ENCODE measurements at places on chromosomes 1 and 21. TPM values are rescaled to one million over a fixed set of nuclear protein-coding genes. Genes with fewer than 3 reads are reported as not detected.
A peak's percentile ranks its signal among the peaks of the same experiment; 100 is the strongest.

The ANGPTL3 gene
- polyA plus RNA-seq, result not detected

The SPATA1 gene
- polyA plus RNA-seq, result not detected

The PATJ gene
- polyA plus RNA-seq, result 6.9 TPM

The MAEL gene
- 0.56 TPM for polyA plus RNA-seq

The RIIAD1 gene
- 7.2 TPM for polyA plus RNA-seq

The SUMO3 gene
- 149 TPM for polyA plus RNA-seq

The IGSF9 gene
- polyA plus RNA-seq, result 43.9 TPM

The PADI2 gene
- polyA plus RNA-seq, result 110 TPM

The H6PD gene
- 6.4 TPM for polyA plus RNA-seq

DNA sequence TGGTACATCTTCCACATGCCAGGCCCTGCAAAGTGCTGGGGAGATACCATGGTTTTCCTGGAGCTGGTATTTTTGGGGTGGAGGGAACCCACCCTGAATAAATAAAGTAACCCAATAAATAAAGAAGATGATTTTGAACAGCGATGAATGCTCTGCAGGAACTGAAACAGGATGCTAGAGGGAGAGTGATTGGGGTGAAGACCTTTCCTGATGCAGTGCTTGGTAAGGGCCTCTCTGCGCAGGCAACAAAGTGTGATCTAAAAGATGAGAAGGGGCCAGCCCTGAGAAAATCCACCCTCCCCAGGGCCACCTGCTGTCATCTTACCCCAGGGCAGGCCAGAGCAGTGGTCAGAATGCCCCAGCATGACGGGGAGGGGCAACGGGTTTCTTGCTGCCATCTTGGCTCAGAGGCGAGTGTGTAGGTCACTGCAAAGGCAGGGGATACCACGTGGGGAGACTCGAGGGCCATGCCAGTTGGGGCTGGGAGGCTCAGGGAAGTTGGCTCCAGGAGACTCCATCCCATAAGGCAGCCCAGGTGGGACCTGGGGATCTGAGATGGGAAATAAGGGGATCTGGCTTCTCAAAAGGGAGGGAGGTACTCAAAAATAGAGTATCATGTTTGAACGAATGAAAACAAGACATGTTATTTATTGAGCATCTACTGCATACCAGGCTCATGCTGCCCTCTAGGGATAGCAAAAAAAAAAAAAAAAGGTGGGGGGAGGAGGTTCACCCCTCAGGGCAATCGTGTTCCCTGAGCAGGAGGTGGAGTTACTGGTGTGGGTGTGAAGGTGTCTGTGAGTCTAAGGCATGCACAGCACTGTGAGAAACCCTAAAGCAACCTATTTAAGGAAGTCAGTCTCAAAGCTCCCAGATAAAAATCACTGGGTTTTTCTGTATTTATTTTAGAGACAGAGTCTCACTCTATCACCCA, 2.8 kb downstream of the SRARP start:
- DNase-seq, result no peak

DNA sequence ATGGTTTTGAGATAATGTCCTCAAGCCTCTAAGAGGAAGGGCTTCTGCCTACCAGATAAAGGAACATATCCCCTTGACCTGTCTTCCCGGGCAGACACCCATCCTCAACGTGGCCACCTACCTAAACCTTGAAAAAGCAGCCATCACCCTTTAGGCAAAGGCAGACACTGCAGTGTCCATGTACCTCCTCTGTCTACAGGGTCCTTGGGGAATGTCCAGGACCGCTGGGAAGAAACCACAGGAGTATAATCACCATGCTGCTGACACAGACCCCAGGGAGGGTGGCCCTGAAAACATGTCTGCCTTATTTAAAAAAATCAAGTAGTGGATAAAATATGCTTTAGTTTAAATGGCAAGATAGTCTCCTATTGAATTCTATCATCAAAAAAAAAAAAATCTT, 16.6 kb downstream of the BCAR3 start:
- no peak for DNase-seq

GRCh38 chr1:239428120-239428710, 41.8 kb downstream of the CHRM3 start:
- DNase-seq, result no peak

DNA sequence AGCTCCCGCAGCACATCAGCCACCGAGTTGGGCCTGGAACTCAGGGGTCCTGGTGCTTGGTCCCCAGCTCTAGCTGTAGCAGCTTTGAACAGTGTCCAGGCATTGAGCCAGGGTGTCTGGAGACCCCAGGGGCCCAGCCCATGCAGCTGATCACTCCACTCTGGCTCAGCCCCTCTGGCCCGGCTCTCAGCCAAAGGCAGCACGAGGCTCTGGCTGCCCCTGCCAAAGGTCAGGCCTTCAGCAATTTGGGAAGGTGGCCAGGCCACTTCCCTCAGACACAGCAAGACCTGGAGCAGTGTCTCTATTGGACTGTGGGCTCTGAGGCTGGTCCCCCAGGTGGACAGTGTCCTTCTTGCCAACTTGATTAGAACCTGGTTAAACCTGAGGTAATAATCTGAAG, 34.4 kb upstream of the RNF19B start:
- no peak for DNase-seq

GRCh38 chr1:64000021-64000420, 203.4 kb upstream of the UBE2U start:
- no peak for DNase-seq

DNA sequence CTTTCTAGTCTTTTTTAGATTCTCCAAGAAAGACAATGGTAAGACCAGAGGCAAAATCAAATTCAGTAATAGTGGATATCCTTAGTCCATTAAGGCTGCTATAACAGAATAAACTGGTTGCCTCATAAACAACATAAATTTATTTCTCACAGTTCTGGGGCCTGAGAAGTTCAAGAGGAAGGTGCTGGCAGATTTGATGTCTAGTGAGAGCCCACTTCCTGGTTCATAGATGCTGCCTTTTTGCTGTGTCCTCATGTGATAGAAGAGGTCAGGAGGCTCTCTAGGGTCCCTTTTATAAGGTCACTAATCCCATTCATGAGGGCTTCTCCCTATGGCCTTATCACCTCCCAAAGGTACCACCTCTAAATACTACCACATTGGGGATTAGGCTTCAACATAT, 31.5 kb upstream of the BTG3 start:
- no peak for DNase-seq

GRCh38 chr1:243378669-243379068, 122.8 kb downstream of the SDCCAG8 start:
- DNase-seq, result peak; percentile 66

DNA sequence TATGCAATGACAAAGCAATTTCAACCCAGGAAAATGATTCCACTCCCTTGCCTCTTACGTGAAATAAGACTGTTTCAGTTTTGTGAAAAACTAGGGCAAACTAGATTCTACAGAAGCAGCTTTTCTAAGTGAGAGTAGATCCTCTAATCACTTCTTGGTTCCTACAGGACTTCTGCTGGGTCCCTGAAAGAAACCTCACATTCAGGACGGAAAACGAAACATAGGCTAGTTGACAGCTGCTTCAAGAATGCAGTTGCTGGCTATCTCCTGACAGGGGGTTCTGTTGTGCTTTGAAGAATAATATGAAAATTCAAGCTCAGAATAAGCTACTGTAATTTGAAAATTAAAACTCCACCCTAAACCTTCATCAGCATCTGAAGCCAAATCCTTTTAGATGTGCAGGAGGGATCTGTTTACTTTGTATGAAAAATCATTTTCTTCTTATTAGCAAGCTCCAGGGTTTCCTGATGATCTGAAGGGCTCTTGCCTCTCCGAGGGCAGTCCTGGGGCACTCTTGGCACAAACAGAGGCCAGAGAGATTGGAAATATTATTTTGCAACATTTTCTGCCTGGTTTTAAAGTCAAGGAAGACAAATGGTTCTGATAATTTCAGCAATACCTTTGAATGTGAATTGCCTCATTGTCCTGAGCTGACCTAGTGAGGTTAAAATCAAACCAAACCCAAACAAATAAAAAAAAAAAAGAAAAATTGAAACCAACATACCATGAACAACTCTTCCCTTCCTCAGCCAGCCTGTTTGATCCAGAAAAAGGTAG, 55.0 kb downstream of the NTMT2 start:
- no peak for DNase-seq

GRCh38 chr1:181779343-181779742, 282.2 kb downstream of the ZNF648 start:
- DNase-seq, result no peak

DNA sequence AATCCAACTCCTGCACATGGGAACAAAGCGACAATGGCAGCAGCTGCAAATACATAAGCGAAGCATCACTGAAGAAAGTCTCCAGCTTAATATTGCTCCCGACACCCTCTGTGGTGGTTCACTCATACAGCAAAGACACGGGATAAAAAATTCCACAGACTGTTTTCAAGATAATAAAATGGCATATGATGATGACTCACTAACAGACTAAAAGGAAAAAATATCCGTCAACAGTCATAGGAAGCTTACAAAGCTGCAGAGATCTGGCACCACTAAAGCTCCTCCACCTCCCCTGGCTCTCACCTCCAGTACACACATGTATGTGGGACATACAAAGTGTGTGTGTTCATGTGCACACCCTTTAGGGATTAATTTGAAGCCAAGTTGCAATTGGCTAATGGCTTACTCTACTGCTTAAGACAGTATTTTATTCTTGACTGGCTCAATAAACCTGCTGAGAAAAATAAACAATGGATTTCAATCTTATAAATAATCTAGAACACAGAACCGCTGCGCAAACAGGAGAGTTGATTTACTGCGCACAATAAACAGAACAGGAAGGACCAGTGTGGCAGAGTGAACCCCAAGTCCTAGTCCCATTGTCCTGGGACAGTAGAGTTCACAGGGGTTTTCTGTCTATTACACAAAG, 94.4 kb downstream of the SLC45A1 start:
- DNase-seq, result no peak

DNA sequence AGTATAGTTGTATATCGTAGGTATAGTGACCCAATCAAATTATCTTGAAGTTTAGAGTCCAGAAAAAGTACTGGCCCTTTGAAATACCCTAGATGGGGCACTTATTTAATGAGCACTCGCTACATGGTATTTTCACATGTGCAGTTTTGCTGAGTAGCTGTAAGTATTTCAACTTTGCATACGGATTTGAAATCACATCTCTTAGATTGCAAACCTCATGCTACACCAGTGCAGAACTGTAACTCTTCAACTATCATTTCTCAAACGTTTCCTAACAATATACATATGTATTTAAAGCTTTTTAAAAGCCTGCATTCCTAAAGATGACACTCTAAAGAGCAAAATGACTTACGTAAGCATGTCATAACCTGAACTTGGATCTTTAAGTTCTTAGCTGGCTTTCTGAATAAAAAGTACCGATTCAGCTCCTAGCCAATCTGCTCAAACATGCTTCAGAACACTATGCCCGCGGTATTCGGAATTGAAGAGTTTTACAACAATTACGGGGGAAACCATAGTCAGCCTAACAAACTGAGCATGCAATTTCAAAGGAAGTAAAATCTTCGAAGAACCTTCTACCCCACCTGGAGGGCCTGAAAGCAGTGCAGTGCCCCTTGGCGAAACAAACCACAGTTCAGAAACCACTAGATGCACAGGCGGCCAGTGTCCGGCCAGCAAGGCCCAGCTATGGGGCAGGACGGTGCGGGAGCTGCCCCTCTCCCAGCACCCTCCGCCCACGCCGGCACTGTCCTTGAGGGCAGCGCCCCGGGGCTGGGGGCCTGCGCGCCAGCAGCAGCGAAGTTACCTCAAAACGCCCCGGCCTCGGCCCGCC, 863 bp downstream of the FH start:
- DNase-seq, result no peak

DNA sequence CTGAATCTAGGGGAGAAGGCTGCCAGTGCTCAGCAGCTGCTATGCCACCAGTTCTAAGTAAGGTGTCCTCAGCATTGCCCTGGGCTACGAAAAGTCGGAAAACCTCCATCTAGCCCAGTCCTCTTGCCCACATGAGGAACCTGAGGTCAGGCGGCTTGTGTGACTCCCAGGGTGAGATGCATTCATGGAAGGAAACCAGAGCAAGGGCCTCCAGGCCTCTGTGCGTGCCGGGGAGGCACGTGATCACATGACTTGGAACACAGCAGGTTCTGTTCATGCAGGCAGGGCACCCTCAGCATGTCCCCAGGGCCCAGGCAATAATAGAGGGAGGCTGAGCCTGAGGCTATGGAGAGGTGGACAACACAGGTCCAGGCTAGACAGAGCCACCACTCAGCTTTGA, 312.5 kb upstream of the DUSP10 start:
- DNase-seq, result no peak

DNA sequence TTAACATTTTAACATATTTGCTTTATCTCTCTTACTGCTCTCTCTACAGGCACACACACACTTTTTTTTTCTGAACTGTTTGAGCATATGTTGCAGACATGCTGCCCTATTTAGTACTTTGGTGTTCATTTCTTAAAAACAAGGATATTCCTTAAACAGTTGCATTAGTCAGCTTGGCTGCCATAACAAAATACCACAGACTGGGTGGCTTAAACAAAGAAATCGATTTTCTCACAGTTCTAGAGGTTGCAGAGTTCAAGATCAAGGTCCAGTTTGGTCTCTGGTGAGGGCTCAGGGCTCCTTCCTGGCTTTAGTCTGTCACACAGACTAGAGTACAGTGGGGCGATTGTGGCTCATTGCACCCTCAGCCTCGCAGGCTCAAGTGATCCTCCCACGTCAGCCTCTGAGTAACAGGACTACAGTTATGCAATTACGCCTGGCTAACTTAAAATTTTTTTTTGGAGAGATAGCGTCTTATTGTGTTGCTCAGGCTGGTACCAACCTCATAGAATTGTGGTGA, 46.7 kb downstream of the RPRD2 start:
- peak; percentile 1 for DNase-seq

- no peak for DNase-seq
These were observed 13.0 kb downstream of the FMO1 start for GRCh38 chr1:171261336-171261735.

DNA sequence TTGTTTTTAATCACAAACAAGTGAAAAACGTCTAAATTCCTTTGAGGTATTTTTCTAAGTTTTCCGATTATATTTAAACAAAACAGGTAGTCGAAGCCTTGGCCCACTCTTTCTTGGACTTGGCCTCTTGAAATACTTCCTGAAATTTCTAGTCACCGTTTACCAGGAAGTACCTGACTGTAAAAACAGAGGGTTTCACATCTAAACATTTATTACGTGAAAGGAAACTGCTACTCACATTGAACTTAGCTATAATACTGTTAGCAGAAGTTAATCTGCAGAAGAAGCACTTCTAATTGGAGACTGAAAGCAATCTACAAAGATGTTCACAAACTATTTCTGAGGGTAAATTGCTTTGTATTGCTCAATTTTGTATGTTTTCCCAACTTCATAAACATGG, 526.0 kb upstream of the ADGRL4 start:
- no peak for DNase-seq

- peak; percentile 50 for DNase-seq
These were observed 140.8 kb downstream of the PTGER3 start for GRCh38 chr1:70906800-70907199.

DNA sequence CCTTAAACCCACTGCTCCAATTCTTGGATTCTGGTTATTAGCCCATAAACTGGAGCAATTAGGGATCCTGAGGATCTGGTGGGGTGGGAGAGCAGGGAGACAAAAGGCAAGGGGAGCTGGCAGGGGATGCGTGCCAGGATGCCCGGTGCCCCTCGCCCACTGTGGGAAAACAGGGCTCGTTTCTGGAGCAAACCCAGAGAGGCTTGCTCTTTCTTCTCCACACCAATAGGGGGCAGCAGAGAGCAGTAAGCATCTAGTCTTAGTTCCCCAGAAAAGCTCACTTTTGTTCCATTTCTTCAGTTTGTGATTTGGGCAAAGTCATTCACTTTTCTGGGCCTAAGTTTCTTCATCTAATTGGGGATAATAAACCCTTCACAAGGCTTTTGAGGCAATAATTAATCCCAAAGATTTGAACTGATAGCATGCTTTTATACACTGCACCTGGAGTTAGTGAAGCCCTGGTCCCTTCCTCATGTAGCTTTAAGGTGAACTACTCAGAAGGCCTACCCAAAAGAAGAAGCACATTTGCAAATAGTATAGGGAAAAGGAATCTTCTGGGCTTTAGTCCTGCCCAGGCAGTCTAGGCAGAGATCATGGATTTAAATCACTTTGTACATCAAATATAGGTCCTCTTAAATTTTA, 160.6 kb upstream of the USP24 start:
- DNase-seq, result peak; percentile 47
